ENCODE measurements at places on chromosomes 2 and 18.
A peak's percentile ranks its signal among the peaks of the same experiment; 100 is the strongest.

GRCh38 chr2:23384551-23385343, at the start of gene KLHL29:
Gene KLHL29, plus strand, starts transcription at chr2:23385179. Its CDS starts 177,018 bp downstream, at chr2:23562197.
- DNase-seq = no peak

- DNase-seq = no peak
These were observed 105.9 kb upstream of the RBBP8 start for GRCh38 chr18:22827216-22827615.

DNA sequence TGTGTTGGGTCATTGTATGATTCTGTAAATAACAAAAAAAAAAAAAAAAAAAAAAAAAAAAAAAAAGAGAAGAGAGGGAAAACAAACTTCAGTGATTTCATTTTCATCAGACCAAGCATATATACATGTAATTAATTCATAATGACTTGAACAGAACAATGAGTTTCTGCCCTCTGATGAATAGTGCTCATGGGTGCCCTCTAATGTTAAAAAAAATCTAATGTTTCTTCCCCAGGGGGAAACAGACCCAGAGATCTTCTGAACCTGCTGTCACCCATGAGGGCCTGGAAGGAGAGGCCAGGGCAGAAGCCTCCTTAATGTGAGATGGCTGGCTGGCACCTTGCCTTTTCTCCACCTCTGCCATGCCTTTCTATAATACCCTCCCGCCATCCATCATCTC, 289.2 kb downstream of the ZNF521 start:
- no peak for DNase-seq

GRCh38 chr2:72325592-72326422, 178.1 kb upstream of the CYP26B1 start:
- DNase-seq = no peak

- peak; percentile 34 for DNase-seq
These were observed 55.4 kb downstream of the UXS1 start for GRCh38 chr2:106138543-106139237.

DNA sequence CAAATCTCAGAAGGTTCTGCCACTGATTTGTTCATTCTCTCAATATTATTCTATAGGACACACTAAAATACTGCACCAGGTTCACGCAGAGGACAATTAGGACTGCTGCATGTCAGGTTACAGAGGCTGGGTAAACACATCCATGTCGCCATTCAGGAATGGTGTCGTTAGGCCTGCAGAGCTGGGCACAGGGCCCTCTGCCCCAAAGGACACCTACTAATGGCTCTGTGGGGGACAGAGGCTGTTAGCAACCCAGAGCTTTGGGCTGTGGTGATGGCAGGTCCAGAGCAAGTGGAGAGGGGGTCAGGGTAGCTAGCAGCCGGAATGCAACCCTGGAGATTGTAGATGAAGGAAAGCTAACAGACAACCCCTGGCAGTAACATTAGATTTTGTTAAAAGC, 115.9 kb downstream of the TTC32 start:
- no peak for DNase-seq

GRCh38 chr2:102891296-102891695, 129.5 kb downstream of the TMEM182 start:
- DNase-seq = no peak

DNA sequence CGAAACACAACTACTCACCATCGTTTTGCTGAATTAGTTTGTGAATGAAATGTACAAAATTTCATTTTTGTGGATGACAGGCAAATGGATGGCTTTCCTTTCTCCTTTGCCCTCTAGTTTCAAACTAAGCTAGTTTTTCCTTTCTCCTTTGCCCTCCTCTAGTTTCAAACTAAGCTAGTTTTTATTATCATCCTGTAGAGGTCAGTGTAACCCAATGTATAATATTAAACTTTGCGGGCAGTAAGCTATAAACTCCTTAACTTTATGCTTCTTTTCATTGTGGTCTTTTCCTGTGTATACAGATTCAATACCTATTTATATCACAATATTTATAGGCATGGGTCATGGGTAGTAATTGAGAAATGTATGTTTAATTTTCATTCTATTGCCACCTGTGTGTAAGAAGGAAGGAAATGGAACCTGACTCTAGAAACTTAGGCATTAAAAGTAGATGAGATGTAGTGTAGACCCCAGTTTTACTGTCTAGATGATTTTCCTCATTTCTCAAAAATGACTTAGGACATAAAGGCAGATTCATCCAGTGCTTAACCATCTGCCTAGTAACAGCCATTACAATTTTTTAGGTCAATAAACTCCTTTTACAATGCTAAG, 58.1 kb downstream of the MAP3K19 start:
- no peak for DNase-seq

GRCh38 chr2:190718652-190719526, 70.0 kb downstream of the NAB1 start:
- DNase-seq = peak; percentile 11

- no peak for DNase-seq
These were observed 64.1 kb downstream of the PTPN4 start for GRCh38 chr2:119823734-119824334.

DNA sequence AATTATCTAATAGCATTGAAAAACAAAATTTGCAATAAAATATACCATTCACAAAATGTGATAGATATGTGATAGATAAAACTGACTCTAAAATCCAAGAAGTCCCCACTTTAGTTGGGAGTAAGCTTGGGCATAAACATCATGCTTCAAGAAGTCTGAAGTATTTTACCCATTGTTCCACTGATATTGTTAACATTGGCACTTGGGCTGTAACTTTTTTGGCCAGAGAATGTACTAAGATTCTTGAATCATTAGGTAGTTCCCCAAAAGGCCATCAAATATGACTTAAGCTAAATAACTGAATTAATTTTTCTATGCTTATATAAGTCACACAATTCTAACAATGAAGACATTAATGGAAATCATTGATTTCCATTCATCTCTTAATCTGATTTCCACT, 413.6 kb downstream of the CDH2 start:
- no peak for DNase-seq

DNA sequence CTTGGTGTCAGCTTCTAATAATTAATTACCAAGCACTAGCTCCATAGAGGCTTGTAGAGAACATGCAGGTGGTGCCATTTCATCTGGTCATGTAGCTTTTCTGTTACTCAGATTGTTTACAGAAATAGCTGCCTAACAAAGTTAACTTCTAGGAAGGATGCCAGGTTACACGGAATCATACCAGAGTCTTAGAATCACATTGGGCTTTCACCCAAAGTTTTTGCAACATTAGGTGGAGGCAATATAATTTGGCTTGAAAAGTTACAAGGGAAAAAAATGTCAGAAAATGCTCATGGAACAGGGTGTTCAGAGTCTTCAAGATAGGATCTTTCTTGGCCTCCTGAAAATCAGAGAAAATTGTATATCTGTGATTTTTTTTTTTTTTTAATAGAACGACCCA, 135.6 kb downstream of the ARHGAP15 start:
- DNase-seq = peak; percentile 8

DNA sequence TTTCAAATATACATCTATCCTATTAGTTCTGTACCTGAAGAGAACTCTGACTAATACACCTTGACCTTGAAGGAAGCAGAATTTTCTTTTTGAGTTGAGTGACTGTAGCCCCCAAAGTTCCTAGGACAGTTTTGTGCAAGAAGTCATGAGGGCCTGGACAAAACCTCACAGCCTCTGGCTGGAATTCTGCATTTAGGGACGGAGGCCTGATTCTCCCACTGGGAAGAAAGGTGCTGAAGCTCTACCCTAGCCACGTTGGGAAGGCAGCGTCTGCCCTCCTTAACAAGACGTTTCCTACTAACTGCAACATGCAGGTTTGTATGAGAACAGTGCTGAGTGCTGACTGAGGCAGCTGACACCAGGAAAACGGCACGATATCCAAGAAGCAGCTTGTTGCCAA, 74.4 kb upstream of the ZCCHC2 start:
- no peak for DNase-seq

GRCh38 chr18:42011053-42011452, 56.0 kb downstream of the PIK3C3 start:
- DNase-seq = no peak

- DNase-seq = peak; percentile 52
These were observed 102.5 kb downstream of the ATL2 start for GRCh38 chr2:38274286-38275276.

DNA sequence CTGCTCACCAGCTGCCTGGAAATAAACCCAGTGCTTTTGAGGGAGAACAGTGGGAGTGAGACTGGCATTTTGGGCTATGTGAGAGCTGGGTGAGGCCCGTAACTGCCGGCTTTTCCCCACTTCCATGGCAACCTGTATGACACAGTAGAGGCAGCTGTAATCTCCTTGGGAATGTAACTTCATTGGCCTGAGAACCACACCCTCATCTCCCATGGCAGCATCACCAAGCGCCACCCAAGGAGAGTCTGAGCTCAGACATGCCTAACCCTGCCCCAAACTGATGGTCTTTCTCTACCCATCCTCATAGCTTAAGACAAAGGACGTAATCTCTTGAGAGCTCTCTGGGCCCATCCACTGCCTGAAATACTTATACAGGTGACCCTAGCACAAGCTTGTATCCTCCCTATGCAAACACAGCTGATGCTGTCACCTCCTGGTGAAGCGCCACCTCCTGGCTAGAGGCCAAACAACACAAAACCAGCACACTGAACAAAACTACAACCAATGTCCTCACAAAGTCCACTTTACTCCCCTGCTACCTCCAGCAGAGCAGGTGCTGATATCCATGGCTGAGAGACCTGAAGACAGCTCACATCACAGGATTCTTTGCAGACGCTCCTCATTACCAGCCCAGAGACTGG, 763.4 kb upstream of the NRXN1 start:
- peak; percentile 15 for DNase-seq

- DNase-seq = no peak
These were observed 61.7 kb upstream of the MYL1 start for GRCh38 chr2:210376694-210377093.

DNA sequence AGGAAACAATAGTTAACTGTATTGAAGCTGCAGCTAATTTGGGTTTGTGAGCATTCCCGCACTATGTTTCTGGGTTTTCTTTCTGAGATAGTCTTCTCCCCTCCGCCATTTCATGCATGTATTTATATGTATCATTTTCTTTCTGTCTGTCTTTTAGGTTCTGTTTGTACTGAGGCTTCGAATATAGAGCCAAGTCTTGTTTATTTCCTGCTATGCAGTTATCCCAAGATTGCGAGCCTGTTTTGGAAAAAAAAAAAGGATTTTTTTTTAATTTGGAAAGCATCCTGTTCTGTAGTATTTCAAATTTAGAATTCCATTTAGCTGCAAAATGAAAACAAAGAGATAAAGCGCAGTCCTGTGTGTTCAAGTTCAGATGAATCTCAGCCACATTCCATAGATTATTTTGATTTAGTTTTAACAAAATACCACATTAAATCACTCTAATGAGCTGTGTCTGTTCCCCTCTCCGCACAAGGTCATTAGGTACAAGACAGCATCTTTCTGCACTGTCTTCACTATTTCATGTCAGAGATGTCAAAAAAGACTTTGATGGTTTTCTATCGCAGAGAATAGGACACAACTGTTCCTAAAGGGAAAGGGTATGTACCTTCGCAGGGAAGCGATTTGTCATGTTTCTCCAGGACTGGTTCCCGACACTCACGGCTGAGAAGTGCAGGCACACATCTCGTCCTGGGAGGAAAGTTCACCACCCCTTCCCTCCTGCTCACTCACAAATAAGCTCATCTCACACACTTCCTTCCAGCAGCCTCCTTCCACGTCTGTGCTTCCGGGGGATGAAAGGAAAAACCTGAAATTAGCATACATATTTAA, 443.4 kb downstream of the ZNF516 start:
- no peak for DNase-seq

- no peak for DNase-seq
These were observed 316.5 kb downstream of the SOX11 start for GRCh38 chr2:6008726-6009125.

DNA sequence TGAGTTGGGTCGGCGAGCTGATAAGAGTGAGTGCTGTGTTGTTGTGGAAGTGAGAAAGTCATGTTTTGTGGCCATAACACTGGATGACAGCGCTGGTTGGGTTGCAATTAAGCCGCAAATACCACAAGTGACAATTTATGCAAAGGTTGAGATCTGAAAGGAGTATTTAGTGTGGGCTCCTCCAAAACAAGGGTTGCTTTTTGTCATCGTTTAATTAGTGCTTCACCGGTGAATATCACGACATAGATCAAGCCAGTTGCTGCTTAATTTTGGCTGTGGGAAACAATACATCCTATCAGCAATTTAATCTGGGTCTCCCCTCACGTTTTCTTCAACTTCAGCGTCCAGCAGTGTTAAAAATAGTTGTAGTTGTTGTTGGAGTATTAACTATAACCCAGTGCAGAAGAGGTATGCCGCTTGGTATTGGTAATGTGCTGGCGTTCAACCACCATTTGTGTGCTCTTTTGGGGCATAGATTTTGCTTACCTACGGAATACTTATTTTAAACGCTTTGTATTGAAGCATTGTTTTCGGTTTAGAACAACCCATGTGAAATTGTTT, 662 bp downstream of the ACVR2A start:
- DNase-seq = no peak

DNA sequence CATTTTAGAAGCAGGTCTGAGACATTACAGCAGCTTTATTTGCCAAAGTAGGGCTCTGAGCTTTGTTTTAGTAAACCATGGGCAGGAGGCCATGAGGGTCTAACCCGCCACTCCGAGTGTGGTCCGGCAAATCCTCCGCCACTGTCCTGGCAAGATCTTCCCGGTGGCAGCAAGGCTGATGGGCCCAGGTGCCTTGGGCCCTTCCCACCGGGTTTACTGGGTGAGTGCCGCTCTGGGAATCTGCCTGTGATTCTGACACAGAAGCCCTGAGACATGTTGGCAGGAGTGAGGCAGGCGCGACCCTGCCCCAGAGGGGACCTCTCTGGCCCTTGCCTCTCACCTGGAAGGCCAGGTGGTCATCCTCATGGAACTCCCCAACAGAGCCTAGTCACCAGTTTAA, 29.9 kb downstream of the MTERF4 start:
- DNase-seq = no peak

DNA sequence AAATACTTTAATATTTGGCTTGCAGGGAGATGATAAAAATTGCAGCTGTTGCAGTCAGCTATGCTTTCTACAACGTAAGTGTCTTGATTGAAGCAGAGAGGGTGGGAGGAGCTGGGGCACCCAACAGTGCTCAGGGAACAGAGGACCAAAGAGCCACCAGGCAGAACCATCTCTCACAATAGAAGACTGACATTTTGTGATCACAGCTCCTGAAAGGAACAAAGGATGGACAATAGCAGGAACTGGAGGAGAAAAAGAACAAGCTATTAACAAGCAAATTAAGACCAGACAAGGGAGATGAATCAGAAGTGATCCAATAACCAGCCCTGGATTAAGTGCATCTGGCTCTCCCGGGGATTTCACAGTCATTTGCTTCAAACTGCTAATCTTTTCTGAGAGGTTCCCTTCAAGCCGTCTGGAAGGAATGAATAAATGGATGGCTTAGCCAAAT, 65.7 kb upstream of the SMAD2 start:
- no peak for DNase-seq

GRCh38 chr2:85799215-85799956, 45.6 kb downstream of the ATOH8 start:
- DNase-seq = no peak

- no peak for DNase-seq
These were observed 43.0 kb downstream of the TNFRSF11A start for GRCh38 chr18:62368100-62368499.

- no peak for DNase-seq
These were observed 170.6 kb upstream of the FIGN start for GRCh38 chr2:163906410-163906809.

GRCh38 chr2:121478996-121479745, 51.5 kb upstream of the RNU4ATAC start:
- DNase-seq = no peak

GRCh38 chr2:127377262-127377661, 10.5 kb downstream of the MAP3K2 start:
- no peak for DNase-seq
